AG04450 (cell line): ENCODE measurements at places on chromosomes 12 and 14.

GRCh38 chr14:24430682-24431568 is 1.2 kb downstream of the KHNYN start:
- DNase-seq, result no peak

- no peak for DNase-seq
Observed at GRCh38 chr12:56374726-56375597, 12.3 kb upstream of the APOF start.

DNA sequence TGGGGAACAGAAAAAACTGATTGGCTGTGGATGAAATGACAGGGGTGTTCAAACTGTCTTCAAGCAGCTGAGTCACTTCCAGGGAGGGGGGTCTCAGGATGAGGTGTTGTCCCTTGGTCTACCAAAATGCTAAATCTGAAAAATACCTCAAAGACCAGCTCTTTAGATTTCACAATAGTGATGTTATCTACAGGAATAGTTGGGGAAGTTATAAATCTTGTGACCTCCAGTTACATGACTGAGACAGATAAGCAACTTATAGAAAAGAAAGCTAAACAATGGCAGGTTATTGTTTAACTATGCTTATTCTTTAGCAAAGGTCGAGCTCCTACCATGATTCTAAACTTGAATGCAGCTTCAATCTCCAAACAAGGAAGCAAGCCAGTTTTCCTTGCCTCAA is 125.4 kb downstream of the SYT10 start:
- DNase-seq, result no peak

DNA sequence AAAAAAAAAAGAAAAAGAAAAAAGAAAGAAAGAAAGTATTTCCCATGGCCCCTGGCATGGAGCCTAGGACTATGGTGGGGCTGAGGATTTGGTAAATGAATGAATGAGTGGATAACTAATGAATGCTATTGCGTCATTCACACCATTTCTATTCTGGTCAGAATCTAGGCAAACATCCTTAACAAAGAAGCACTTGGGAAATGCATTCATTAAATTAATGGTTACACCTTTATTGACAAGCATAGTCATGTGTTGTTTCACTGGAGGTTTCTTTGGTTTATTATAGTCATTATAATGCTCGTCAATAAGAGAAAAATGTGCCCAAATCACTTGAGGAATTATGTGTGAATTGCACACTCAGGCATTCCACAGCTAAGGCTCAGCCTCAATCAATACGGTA is 13.6 kb upstream of the AQP2 start:
- DNase-seq, result no peak

GRCh38 chr12:480831-481816 is 21.4 kb downstream of the B4GALNT3 start:
- no peak for DNase-seq

DNA sequence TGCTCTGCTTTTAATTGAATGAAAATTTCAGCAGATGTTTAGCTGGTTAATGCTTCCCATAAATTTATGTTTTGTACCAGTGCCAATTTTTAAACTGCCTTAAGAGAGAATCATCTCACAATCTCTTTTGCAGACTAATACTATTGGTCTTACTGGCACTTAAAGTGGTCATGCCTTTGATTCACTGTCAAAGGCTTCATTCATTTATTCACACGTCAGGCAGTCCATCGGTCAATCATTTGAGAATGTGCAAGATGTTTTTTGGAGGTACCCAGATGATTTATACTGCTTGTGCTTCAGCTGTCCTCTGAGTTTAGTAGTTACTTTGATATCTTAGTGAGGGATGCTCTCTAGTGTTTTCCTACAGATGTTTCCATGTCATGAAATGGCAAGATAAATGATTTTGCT is 83.4 kb downstream of the NAV3 start:
- DNase-seq, result no peak

- no peak for DNase-seq
Observed at GRCh38 chr12:50057000-50057841, at the start of gene ASIC1. TSS of gene ASIC1 (plus strand) at chr12:50057596. CDS start at chr12:50058767, 1,171 bp downstream.

DNA sequence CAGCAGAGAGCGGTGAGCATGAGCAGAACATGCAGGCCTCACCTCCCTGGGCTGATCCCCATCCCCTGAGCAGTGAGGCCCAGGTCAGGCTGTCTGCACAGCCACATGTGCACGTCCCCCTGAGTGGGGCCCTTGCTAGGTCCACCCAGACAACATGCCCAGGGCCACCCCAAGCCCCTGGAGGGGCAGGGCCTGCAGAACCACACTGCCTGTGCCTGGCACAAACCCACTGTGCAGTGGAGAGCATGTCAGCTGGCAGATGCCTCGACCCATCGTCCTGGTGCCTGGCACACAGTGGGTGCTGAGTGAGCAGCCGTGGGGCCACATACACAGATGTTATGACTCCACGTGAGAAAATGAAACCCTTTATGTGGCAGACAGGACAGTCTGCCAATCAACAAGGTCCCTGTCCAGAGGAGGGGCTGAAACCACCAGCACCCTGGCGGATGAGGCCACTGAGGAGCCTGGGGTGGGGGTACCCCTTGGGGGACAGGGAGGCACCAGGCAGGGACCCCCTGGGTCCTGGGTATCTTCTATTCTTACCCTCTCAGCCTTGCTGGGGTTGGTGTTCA is 8.3 kb downstream of the ANHX start:
- DNase-seq, result no peak

DNA sequence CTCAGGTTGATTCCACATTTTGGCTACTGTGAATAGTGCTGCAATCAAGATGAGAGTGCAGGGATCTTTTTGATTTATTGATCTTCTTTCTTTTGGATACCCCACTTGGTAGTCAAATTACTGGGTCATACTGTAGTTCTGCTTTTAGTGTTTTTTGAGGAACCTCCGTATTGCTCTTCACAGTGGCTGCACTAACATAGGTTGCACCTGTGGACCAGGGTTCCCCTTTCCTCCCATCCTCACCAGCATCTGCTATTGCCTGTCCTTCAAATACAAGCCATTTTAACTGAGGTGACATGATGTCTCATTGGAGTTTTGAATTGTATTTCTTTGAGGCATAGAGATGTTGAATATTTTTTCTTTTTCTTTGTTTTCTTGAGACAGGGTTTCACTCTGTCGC is 152.5 kb upstream of the TMEM132C start:
- no peak for DNase-seq

GRCh38 chr14:76500011-76500410 is 124.1 kb downstream of the ESRRB start:
- no peak for DNase-seq

- no peak for DNase-seq
Observed at GRCh38 chr12:115640929-115641328, 636.6 kb downstream of the MED13L start.

GRCh38 chr12:117528538-117528937 is 167.1 kb upstream of the NOS1 start:
- no peak for DNase-seq

GRCh38 chr14:79279645-79280597 is 931.4 kb downstream of the DIO2 start:
- no peak for DNase-seq
